ENCODE measurements at places on chromosomes 12 and 14.
A peak's percentile ranks its signal among the peaks of the same experiment; 100 is the strongest.

GRCh38 chr14:35786856-35787255 is 22.2 kb downstream of the RALGAPA1 start:
- DNase-seq = no peak

DNA sequence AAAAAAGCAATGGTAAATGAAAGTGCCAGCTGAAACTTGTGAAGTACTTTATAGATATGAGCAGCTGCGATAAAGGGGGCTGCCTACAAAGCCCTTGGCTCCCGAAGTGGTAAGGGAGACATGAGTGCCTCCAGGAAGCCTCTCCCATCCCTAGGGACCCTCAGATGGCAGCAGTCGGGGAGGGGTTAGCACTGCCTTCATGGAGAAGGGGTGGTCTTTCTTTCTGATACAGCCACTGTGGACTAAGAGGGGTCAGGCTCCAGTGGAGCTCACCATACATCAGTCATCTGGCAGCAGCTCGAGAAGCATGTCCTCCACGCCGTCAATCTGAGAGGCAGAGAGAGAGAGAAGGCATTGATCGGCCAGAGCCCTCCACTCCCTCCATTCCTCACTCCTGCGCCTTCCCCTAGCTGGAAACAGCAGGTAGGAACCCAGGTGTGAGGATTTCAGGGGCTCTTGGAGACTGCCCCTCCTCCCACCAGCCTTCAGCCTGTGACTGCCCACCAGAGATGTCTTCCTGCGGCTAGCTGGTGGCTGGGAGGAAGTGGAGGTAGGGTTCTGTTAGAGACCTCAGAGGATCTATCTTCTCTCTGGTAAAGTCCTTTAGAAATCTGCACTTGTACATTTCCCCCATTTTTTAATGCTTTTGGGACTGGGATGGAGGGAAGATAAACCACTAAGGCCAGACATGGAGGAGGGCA is 2.3 kb downstream of the TCL1A start:
- no peak for DNase-seq

- peak; percentile 74 for DNase-seq
These were observed 8.7 kb upstream of the TESPA1 start for GRCh38 chr12:54993181-54993835.

GRCh38 chr14:94408546-94409095 is 20.2 kb upstream of the SERPINA1 start:
- DNase-seq = no peak

GRCh38 chr12:25365340-25365730 is 114.6 kb upstream of the KRAS start:
- DNase-seq = no peak

DNA sequence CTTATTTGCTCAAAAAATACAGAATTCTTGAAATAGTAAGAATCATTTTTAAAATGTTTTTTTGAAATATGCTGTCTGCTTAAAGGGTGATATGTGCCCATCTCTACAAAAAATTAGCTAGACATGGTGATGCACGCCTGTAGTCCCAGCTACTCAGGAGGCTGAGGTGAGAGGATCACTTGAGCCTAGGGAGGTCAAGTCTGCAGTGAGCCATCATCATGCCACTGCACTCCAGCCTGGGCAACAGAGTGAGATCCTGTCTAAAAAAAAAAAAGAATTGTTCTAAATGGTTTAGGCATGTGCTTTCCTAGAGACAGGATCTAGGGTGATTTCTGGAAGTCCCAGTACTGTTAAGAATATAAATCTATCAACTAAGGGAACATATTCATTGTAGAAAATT is 75.6 kb upstream of the HECTD1 start:
- no peak for DNase-seq

DNA sequence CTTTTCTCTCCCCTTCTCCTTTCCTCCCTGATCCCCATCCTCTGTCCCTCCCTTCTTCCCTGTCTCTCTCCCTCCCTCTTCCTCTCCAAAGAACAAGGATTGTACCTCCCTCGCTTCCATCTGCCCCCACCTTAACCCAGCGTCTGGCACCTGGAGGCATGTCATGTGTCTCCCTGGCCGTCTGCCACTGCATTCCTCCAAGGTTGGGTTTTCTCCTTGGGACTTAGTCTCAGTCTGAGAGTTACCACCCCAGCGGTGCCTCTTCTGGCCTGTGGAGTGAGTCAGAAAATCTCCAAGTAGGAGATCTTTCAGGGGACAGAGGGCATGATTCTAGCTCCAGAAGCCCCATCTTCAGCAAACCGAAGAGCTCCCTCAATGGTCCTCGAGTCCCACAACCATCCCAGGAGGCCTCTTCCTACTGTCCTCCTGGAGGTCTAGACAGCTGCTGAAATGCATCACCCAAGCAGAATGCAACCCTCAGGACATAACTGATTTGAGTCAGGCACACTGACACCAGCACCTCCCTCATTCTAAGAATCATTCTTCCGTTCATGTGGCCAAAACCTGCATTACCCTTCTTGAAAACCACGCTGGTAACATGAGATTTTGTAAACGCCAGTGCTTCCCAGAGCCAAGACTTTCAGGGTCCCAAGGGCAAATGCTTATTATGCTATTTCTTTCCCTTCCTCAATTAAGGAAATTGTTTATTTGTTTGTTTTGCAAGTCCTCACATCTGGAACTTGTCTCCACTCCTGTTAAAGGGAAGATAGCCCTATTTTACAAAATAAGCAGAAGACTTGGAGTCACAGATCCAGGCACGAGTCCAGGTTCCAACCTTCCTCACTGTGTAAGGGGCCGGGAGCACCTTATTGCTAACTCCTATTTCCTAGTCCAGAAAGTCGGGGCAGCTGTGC is 463.2 kb downstream of the BCL11B start:
- no peak for DNase-seq

DNA sequence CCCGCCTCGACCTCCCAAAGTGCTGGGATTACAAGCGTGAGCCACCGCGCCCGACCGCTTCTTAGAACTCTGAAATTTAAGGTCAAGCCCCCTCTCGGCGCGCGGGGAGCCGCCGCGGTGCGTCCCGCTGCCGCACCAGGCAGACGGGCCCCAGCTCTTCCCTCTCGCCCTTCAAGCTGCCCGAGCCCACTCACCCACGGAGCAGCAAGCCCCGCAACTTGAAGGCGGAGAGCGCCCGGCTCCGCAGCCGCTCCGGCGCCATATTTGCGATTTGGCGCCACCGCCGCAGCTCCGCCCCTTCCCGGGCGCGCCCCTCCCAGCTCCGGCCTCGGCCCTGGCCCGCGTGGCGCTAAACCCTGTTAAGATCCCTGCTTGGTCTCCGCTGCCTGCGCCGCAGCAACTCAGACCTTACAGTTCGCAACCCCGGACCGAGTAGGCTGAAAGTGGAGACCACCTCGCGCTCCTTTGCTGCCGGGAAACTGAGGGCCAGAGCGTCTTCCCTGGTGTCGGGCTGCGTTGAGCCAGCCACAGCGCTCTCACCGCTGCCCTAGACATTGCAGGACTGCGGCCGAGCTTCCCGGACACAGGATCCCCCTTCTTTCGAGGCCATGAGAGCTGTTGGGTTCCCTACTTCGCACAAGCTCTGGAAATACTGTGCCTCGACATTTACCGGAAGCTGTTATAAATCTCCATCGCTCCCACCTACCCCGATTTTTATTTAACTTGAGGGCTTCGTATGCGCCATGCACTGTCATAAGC is at the start of gene POLE2:
TSS of gene POLE2 (minus strand) at position 273 of the 759 bp plus-strand sequence. CDS start at position 262, 11 bp downstream.
- DNase-seq = peak; percentile 62

- DNase-seq = no peak
These were observed 16.1 kb upstream of the ADSS1 start for GRCh38 chr14:104707608-104708595.

GRCh38 chr12:57693659-57694458 is at the start of gene OS9:
Gene OS9, plus strand, starts transcription at chr12:57694132. Its CDS starts 30 bp downstream, at chr12:57694162.
- peak; percentile 93 for DNase-seq

DNA sequence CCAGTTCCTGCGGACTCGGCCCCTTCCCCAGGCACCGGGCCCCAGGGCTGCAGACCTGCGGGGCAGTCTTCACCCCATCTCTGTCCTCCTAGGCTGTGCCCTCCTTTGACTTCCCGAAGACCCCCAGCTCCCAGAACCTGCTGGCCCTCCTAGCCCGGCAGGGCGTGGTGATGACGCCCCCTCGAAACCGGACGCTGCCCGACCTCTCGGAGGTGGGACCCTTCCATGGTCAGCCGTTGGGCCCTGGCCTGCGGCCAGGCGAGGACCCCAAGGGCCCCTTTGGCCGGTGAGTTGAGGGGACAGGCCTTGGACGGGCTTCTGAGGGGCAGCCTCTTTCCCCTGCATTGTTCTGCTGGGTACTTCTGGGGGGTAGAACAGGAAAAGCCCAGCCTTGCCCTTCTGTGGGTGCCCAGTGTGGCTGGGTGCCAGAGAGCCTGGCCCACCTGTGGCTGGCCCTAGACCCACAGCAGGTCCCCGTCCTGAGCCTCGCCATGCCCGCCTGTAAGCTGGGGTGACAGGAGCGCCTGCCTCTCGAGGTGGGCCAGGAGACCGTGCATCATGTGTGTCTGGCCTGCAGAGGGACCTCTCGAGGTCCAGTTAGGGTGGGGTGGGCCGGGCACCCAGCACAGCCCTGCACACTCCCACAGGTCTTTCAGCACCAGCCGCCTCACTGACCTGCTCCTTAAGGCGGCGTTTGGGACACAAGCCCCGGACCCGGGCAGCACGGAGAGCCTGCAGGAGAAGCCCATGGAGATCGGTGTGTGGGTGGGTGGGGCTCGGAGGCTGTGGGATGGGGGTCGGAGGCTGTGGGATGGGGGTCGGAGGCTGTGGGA is 12.6 kb upstream of the PUS1 start:
- no peak for DNase-seq

GRCh38 chr14:87869619-87870583 is 123.1 kb downstream of the GALC start:
- no peak for DNase-seq

DNA sequence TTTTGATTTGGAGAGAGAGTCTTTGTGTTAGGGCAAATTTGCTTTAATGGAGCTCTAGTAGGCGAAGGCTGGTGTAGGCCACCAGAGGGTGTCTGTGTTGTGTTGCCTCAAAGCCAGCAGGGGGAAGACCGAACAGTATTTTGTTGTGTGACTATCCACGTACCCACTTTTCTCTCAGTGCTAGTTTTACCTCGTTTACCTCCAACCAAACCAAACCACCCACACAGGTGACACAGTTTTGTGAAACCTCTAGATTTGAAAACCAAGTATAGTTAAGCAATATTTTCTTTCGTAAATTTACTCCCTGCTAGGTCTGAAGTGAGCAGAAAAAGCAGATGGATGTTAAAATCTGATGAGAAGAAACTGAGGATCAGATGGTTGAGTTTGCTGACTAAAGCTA is 36.3 kb upstream of the NPFF start:
- peak; percentile 56 for DNase-seq

- no peak for DNase-seq
These were observed 998.8 kb upstream of the TMEM132C start for GRCh38 chr12:127268213-127268612.

DNA sequence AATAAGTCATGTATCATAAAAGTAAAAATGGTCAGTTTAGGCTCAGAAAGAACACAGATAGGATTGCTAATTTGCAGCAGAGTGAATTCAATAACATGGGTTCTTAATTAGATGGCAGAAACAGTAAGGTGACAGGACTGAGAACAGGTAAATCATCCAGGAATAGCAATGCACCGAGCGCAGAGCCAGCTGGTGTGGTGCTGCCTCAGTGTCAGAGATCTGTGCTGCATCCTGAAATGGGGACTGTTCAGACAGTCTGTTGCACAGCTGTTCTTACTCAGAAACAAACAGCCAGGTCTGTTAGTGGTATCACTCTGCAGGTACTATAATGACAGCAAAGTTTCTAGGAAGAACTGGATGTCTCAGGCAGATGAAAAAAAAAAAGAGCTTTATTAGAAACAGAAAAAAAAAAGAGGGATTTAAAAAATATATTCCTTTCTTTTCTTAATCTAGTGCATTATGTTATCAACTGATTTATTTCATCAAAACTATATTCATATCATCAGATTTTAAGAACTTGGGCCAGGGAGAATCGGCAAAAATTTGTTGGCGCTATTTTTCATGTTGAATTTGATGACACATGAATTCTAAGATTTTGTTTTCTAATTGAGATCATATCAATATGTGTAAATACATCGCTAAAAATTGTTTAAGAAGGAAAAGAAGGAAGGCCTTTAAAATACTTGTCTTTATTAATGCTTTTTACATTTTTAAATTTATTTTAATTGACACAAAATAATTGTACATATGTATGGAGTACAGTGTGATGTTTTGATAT is 501.8 kb downstream of the PRKD1 start:
- DNase-seq = no peak

DNA sequence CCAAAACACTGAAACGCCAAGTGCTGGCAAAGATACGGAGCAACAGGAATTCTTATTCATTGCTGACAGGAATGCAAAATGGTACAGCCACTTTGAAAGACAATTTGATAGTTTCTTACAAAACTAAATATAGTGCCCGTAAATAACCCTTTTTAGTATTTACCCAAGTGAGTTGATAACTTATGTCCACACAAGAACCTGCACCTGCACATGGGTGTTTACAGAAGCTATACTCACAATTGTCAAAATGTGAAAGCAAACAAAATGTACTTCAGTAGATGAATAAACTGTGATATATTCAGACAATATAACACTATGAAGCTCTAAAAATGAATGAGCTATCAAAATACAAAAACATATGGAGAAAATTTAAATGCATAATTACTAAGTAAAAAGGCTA is 86.6 kb downstream of the ATXN7L3B start:
- DNase-seq = no peak

- no peak for DNase-seq
These were observed 45.7 kb upstream of the RFLNA start for GRCh38 chr12:124248941-124249825.

DNA sequence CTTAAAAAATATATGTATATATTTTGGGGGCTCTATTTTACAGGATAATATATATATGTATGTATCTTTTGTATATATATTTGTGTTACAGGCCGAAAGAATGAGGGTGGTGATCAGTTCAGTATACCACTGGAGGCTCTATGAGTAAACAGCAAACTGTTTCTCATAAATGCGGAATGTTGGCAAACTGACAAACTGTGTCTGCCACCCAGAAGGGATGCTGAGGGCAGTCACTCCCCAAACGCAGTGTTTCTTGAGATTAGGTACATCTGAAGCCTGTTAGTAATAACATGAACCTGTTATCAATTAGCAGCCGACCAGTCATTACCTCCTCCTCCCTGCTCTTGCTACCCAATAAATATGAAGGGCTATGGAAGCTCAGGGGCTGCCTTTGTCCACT is 20.8 kb downstream of the TNFAIP2 start:
- no peak for DNase-seq

DNA sequence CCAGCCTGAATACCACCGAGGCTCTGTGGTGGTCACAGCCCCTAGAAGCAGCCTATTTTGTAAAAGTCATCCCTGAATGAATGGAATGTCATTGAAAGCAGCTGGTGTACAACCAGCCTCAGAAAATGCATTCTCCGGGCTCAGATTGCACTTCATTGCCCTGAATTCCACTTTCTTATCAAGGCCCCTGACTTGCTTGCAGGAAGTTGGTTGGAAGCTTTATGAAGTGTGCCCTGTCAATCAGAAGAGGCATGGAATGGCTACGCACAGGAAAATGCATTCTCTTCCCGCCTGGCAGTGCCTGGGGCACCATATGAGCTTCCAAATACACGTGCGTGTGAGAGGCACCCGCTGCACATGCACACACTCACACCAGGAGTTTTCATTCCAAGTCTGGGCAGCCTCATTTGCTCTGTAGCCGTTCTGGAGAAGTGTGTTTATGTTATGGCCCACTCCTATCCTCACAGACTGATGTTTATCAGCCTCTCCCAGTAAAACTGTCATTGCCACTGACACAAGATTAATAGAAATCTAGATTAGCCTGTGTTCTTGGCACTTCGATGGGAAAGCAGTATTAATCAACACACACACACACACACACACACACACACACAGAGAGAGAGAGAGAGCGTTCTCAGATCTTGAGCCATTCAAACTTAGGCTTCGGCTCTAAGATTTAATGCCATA is 63.9 kb downstream of the NUAK1 start:
- no peak for DNase-seq

- DNase-seq = no peak
These were observed 20.7 kb downstream of the PHLDA1 start for GRCh38 chr12:76010732-76011458.
